Putamen (tissue), 1 donor: ENCODE measurements at places on chromosomes 3 and 15.
A peak's percentile ranks its signal among the peaks of the same experiment; 100 is the strongest.

GRCh38 chr3:125477701-125478100 is 42.3 kb downstream of the SNX4 start:
- no peak for DNase-seq

- no peak for DNase-seq
Measured at GRCh38 chr15:72195101-72195511, 2.5 kb downstream of the GRAMD2A start.

DNA sequence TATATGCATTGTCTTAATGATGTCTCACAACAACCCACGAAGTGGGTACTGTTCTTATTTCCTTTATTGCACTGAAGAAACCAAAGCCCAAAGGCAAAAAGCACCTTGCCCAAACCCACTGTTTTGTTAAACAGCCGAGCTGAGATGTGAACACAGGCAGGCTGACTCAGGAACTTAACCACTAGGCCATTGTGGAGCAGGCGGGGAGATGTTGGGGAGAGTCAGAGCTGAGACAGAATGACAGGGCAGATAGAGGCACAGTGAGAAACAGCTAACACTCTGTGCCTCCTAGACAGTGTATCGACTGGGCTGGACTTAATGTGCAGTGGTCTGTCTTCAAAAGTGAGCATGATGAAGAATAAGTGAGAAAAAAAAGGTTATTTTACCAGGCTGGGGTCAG is 56.5 kb downstream of the RPLP1 start:
- DNase-seq: no peak

GRCh38 chr3:126925411-126926171 is 57.3 kb upstream of the PLXNA1 start:
- peak; percentile 22 for DNase-seq
